Activated naive CD8-positive, alpha-beta T cell treated with anti-CD3 and anti-CD28 coated beads for 36 hours (primary cell): ENCODE measurements at places on chromosomes 2 and 18. TPM values are rescaled to one million over a fixed set of nuclear protein-coding genes. Genes with fewer than 3 reads are reported as not detected.

DNA sequence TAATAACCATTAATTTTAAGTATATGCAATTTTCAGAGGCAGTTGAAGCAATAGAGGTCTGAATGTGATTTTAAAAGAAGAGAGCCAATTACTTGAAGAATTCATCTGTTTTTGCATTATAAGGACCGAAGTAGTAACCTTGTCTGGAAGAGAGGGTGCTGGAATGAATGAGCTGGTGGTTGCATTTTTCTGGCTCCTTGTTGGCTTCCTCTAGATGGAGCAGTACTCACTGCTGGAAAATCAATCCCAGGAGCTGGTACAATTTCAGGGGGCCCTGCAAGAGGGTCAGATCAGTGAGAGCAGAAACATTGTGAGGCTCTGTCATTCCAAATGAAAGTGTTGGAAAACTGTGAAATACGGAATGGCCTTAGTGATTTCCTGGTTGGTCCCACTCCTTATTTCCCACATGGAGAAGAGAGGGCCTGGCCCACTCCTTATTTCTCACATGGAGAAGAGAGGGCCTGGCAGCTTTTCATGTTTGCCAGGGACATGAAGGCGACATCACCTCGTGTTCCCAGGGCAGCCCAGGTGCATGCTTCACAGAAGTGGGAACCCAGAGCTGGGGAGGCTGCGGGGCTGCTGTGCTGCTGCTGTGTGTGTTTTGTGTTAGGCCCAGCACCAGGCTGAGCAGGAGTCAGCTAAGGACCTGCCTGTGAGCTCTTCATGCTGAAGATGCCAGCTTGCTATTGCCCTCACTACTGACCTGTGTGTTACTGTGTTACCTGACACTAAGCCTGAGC is 197.4 kb downstream of the SNTG2 start:
- DNase-seq, result no peak

DNA sequence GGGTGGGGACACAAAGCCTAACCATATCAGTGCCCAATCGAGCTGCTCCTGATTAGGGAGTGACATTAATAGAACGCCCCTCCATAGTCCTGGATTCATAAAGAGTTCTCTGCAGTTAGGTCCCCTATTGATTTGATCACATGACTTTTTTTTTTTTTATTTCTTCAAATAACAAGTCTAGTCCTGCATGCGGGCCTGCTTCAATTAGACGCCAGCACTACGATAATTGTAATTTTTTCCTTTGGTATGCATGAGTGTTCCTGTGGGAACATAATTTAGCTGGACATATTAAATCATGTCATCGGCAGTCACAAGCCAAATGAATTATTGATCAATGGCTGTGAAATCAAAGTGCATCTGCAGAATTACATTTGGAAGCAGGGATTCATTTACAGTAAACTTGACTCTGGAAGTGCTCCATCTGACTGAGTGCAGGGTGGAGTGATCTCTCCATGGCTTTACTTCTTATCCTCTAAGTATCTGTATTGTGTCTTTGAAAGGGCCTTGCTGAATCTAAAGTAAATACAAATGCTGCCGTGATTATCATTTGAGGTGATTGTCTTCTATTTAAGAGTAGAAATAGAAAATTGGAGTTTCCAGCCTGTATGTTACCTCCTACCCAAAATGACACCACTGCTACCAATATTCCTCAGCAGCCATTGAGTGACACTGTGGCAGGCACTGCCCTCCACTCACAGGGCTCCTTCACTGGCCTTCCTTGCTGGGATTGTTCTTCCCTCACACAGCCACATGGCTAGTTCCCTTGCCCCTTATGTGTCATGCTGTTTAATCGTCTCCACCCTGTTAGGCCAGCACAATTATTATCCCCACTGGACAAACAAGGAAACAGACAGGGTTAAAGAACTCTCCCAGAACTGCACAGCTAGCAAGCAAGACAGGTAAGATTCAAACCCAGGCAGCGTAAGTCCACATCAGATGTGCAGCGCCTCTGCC is 337.4 kb upstream of the ID2 start:
- DNase-seq, result no peak

Gene EN1
- total RNA-seq, result not detected

Gene CCDC148
- not detected for total RNA-seq

Gene THADA
- total RNA-seq, result 34.5 TPM

Gene LRRTM1
- total RNA-seq, result not detected

GRCh38 chr2:229243890-229244560 is 27.1 kb downstream of the PID1 start:
- no peak for DNase-seq

- no peak for DNase-seq
Observed at GRCh38 chr18:51727780-51728179, 530.3 kb upstream of the MEX3C start.

DNA sequence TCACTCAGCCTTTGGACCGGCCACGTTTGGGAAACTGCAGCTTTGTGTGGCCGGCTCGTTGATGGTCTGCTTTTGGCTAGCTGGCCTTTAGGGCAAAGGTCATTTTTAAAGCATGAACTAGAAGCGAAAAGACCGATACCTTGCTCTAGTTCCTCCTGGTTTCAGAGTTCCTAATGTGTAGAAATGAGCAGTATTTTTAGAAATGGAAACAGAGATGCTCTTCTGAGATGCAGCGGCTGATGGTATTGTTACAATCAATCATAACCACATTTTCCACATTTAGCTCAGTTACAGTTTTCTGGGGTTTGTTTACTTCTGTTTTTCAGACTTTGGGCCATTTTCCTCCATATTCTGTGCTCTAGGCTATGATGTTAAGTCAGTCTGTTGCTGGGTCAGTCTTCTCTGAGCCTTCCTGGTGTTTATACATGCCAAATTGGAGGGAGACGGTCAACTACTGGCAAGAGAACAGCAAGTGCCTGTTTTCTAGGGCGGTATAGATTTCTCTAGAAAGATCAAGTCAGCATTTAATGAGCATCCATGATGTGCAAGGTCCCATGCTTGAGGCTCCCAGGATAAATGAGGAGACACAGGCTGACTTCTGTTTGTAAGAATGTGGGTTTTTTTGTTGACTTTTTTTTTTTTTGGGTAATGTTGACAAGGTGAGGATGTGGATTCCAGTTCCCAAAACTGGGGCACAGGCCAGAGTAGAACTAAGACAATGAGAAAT is 28.0 kb downstream of the RNF144A start:
- no peak for DNase-seq

DNA sequence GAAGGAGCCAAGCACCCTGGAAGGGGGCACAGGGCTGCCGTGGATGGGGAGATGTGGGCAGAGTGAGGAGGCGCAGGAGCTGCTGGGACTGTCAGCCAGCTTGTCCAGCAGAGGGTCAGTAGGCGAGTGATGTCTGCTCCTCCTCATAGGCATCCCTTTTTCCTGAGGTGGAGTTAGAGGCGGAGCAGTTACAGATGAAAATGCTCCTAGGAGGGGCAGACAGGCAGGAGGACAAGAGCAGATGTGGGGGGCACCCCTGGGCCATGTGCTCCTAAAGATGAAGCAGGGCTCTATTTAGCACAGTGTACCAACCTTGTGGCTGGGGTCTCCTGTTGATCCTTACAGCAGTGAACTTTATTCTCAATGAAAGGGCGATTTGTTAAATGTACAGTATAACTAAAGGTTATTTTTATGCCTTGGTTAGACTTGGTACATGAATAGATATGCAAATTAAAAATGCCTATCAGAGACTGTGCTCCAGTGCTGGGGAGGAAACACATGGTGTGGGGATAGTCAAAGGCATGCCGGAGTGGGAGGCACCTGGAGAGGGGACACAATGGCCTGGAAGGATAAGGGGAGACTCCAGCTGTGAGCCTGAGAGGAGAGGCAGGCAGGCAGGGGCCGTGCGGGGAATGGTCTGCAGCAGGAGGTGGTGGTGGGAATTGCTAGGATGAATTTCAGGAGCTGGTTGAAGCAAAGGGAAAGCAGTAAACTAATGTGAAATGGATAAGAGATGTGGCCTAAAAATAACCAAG is 175.3 kb downstream of the CLIP4 start:
- no peak for DNase-seq

Gene DSC3
- 0.46 TPM for total RNA-seq

- no peak for DNase-seq
Observed at GRCh38 chr2:155070489-155070888, 372.0 kb downstream of the KCNJ3 start.

Gene NR4A2
- 49.9 TPM for total RNA-seq

Gene C2orf66
- not detected for total RNA-seq

DNA sequence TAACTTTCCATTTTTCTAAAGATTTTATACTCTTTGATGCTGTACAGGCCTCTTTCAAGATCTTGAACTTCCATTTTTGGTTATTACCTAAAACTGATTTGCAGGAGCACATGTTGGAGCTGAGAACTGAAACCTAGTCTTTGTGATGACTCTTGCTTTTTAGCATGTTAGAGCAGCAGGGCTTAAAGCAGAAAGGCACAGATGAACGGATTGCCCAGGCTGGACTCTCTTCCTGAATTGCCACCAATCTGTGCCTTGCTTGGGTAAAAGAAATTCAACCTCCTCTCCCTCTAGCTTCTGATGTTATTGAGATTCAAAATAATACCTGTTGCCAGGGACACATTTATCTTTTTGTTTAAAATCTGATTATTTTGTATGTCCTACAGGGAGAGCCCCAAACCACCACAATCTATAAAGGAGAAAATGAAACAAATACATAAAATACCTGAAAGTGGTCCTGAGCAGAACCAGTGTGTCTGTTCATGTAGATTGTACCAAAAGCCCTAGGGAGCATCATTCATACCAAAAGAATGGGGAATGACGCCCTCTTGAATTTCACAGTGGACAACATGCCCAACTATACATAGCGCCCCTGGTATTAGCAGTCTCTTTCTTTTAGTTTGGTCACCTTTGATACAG is 277.0 kb upstream of the MAP2 start:
- no peak for DNase-seq
